ENCODE measurements at places on chromosomes 6 and 20.
A peak's percentile ranks its signal among the peaks of the same experiment; 100 is the strongest.

- no peak for DNase-seq
Measured at GRCh38 chr6:3627956-3628835, 123.3 kb downstream of the PXDC1 start.

GRCh38 chr6:166465003-166465399 is 82.3 kb upstream of the MPC1 start:
- no peak for DNase-seq

GRCh38 chr6:3297909-3298308 is 39.2 kb downstream of the PSMG4 start:
- no peak for DNase-seq

- DNase-seq: no peak
Measured at GRCh38 chr6:111522393-111523020, 39.5 kb upstream of the REV3L start.

DNA sequence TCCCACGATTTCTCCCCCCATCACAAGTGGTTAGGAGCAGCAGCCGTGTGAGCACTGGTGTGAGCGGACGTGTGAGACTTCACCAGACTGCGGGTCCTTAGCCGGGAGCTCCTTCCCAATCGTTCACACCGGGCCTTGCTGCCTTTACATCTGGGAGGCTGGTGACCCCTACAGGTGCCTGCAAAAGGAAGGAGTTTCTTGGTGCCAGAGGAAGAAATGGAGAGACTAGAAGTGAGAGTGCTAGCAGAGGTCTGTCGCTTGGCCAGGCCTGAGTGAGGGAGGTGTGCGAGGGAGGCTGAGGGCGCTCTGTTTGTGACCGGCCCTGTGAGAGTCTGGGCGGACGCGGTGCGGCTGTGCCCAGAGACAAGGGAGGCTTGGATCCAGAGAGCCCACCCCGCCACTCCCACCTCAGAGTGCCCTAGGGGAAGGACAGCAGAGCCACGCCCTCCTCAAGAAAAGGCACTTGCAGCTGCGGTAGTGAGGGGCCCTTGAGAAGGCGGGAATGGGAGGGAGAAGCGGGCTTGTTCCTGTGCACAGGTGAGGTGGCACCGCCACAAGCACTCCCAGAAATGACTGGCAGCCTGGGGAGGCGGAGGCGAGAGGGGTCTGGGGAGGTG is 10.0 kb upstream of the ARMC2 start:
- DNase-seq: peak; percentile 69

DNA sequence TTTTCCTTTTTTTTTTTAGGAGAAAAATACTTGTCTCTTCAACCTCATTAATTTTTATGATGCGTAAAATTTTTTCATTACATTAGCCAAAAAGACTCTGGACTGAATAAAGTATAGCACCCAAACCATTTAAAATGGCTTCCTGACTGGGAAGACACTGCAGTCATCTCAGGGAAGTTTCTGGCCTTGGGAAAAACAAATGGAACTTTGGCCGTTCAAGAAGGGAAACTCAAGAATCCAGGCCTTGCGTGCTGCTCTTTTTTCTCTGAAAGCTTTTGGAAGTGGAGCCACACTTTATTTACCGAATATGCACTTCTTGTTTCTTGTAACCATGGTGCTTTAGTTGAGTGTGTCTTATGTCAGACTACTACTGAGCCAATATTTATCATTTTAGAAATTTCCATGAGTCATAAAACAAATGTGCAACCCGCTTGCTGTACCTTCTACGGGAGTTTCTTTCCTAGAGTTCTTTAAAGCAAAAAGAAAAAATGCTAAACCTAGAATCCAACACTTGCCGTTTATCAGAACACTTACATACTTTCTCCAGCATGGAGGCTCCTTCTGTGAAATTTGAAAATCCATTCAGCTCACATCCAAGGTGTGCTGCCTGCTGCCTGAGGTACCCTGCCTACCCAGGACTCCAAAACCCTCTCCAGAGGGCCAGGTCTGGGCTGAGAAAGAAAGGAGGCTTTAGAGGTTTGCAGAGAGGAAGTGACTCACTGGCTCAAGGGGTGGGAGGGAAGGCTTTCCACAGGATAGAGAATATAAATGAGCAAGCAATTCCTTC is 11.5 kb upstream of the DSTN start:
- DNase-seq: peak; percentile 38

DNA sequence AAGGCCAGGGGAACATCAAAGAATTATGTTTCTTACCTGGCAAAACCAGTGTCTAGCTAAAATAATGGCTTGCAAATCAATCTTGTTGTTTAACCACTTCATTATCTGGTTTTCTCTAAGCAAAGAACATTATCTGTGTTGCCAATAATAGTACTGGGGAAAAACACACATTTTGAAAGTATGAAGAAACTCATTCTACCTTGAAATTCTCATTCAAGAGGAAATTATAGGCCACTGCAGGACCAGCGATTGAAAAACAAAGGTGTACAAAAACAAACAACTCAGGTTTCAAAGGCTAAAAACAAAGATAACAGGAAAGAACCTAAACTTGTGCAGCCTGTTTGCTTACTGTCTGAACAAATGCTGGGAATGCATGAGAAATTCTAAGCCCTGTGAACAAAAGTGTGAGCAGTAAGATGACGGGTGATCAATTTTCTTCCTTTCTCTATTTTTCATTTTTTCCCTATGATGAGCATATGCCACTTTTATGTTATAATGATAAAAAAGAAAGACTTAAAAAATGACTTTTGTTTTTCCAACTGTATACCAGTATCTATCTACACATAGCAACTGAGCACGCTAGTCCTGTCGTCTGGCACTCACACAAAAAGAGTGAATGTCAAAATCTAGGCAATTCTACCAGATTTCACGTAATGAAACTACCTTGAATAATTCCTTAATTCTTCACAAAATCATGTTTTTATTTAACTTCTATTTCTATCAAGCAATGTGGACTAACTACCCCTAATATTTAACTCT is 117.9 kb downstream of the SGK1 start:
- DNase-seq: no peak

- no peak for DNase-seq
Measured at GRCh38 chr20:58746620-58747019, 54.0 kb downstream of the NPEPL1 start.

DNA sequence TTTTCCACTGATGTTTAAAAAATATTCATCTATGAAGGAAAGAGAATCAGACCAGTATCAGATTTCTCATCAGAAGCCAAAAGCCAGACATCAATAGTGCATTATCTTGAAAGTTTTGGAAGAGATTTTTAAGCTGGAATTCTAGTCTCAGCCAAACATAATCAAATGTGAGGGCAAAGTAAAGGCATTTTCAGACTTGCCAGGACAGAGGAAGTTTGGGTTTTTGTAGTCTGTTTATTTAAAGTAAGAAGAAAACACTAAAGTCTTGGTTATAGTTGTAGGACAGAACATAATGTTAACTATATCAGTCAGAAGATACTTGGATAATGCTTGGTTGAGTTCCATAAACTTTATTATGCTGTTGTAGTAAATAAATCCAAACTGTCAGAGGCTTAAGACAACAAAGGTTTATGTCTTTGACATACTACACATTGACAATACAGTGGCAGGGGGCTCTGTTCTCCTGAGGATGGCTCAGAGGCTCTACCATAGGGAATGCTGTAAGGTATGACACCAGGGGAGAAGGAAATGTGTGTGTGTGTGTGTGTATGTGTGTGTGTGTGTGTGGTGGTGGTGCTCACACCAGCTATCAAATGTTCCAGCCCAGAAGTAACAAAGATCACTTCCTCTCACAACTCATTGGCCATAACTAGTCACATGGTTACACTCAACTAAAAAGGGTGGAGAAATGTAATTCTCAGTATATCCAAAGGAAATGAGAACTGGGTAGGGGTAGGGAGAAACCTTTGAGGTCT is 26.7 kb upstream of the YWHAB start:
- no peak for DNase-seq

GRCh38 chr6:1916334-1917070 is 306.8 kb downstream of the FOXC1 start:
- no peak for DNase-seq

DNA sequence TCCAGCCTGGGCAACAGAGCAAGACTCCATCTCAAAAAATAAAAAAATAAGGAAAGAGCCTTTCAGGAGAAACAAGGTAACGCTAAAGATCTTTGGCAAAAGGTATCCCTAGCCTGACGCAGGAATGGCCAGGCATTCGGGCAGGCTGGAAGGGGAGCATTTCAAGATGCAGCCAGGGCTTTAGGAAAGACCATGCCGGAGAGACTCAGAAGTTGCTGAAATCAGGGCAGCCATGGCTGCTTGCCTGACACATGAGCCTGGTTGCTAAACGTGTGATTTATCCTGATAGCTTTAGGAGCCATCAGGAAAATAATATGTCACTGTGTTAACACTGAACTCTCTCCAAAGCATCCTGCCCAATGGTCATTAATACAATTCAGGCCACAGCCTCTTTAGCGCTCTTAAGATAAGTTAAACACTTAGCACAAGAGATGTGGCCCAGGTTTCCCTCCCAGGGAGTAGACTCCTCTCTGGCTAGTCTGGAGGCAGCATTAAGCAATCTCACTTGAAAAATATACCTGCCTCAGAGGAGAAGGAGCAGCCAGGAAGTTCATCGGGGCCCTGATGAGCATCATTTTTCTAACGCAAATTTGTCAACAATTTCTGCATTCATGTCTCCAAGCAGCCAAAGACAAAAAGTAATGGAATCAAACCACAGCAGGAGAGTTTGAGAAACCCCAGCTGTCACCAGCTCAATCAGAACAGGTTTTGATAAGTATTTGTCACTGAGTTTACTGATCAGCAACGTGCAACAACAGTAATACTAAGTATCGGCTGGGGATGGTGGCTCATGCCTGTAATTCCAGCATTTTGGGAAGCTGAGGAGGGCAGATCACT is 200.0 kb downstream of the ZMYND8 start:
- no peak for DNase-seq

- no peak for DNase-seq
Measured at GRCh38 chr6:147986846-147987245, 355.8 kb upstream of the SASH1 start.

- DNase-seq: no peak
Measured at GRCh38 chr6:70811788-70812187, 144.1 kb downstream of the SMAP1 start.

DNA sequence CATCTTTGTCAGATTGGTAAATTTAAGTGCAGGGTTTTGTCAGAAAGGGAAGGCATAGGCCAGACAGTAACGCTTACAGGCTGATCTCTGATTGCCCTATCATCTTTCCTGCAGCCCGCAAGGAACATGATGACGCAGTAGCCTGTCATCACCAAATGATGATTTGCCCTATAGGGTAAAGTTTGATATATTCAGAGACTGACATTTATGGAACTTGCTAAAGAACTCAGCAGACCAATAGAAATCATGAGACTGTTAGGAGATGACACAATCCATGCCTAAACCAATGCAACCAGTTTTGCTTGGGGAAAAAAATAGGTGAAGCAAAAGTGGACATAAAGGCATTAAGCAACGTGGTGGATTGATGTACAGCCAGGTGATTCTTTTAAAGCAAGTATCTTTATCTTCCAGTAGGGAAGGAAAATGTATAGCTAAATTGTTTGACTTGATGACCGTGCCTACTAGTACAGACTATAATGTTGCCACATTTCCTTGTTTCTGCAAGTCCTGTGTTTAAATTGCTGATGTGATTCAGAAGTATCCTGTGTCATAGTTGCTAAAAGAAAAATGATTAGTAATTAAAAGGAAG is 2.4 kb downstream of the NUS1 start:
- DNase-seq: no peak

DNA sequence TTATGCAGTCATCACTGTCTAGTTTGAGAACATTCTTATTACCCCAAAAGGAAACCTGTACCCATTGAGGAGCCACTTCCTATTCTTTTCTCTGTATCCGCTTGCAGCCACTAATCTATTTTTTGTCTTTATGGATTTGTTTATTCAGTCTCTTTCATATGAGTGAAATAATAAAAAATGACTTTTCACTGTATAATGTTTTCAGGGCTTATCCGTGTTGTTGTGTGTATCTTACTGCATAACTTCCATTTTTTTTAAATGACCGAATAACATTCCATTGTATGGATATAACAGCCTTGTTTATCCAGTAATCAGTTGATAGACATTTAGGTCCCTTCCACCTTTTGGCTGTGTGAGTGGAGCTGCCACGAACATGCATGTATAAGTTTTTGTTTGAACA is 86.6 kb downstream of the ZFAND3 start:
- no peak for DNase-seq

GRCh38 chr6:11648889-11649288 is 111.3 kb downstream of the TMEM170B start:
- no peak for DNase-seq

DNA sequence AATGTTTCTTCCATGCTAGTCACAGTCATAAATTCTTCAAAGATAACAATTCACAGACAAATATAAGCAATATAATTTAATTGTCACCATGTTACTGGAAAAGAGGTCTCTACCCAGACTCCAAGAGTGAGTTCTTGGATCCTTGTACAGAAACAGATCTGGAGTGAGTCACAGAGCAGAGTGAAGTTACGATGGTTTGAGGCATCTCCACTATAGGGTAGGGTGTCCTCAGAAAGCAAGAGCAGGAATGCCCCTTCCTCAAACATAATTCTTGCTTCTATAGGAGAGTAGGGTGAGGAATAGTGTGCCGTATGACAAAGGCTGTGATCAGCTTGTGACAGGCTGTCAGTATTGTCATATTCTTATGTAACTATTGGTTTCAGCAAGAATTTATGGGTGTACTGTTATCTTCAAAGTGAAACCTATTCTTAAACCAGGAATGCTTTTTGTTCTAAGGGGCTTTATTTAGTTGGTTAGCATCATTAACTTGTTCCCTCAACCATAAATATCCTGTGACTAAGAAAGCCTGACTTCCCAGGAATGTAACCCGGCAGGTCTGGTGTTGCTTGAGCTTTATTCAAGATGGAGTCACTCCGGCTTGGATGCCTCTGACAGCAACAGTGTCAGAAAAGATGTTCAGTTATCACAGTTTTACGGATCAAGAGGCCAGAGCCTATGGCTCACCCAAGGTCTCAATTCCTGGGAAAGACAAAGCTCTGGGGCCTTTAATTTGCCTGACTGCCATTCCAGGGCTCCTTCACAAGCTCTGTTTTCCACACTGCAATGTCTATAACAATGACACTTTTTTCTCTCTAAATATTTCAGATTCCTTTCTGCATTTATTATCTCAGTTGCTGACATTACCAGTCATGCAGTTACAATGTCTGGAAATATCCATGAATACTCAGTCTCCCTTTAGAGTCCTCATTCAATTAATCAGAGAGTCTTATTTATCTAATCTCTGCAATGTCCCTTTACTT is 298.6 kb downstream of the C6orf118 start:
- no peak for DNase-seq

GRCh38 chr20:10185741-10186558 is 32.7 kb upstream of the SNAP25 start:
- no peak for DNase-seq

DNA sequence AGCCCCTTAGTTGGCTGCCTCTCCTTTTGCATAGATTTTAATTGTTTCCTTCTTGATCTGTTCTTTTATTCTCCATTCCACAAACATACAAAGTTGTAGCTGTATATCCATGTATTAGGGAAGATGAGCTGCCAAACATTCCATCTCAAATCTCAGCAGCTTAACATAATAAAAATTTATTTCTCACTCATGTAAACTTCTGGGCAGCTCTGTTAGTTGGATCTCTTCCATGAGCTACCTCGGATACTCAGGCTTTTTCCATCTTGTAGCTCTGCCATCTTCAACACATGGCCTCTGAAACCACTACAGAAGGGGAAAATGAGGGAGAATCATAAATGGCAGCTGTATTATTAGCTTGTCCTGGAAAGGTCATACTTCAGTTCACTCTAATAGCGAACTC is 149.4 kb upstream of the BMP2 start:
- DNase-seq: no peak
